Melanocyte of skin (primary cell): ENCODE measurements at places on chromosomes 12 and 14. TPM values are rescaled to one million over a fixed set of nuclear protein-coding genes. Genes with fewer than 3 reads are reported as not detected.

Gene CLEC4C
- not detected in 2 replicates for total RNA-seq

Gene GABARAPL1
- total RNA-seq = 22.8 and 25.0 TPM in 2 replicates

Gene ESPL1
- 8.7 and 10.3 TPM in 2 replicates for total RNA-seq

Gene GYS2
- total RNA-seq = not detected in 2 replicates

Gene SLC25A21
- 0.36 and 0.69 TPM in 2 replicates for total RNA-seq

Gene DIP2B
- 33.3 and 82.5 TPM in 2 replicates for total RNA-seq

Gene TAPBPL
- total RNA-seq = 8.9 and 13.1 TPM in 2 replicates

Gene IL26
- total RNA-seq = not detected in 2 replicates

Gene KRT80
- total RNA-seq = under 0.01 TPM in 1 of 2 replicates, not detected in the other

Gene AQP2
- total RNA-seq = not detected in 2 replicates

Gene MSRB3
- total RNA-seq = 6.5 and 23.3 TPM in 2 replicates
